ENCODE measurements at places on chromosomes 13 and 19. TPM values are rescaled to one million over a fixed set of nuclear protein-coding genes. Genes with fewer than 3 reads are reported as not detected.
A peak's percentile ranks its signal among the peaks of the same experiment; 100 is the strongest.

Gene PLEKHF1
- total RNA-seq, result 17.3 TPM

Gene TBXA2R
- 4.7 TPM for total RNA-seq

Gene IGSF23
- not detected for total RNA-seq

Gene GRK1
- 0.09 TPM for total RNA-seq

Gene ZNF555
- total RNA-seq, result 6.9 TPM

Gene ATP4A
- total RNA-seq, result not detected

Gene KIR2DL3
- total RNA-seq, result not detected

Gene CALR3
- total RNA-seq, result not detected

GRCh38 chr19:46385636-46386035 is 27.7 kb downstream of the CCDC8 start:
- DNase-seq, result peak; percentile 51

- peak; percentile 94 for DNase-seq
Measured at GRCh38 chr19:17266975-17267788, at the start of gene BABAM1. Gene BABAM1, plus strand, starts transcription at chr19:17267443. Its CDS starts 1,364 bp downstream, at chr19:17268807.

- no peak for DNase-seq
Measured at GRCh38 chr13:26910754-26911465, 150.3 kb upstream of the GPR12 start.

DNA sequence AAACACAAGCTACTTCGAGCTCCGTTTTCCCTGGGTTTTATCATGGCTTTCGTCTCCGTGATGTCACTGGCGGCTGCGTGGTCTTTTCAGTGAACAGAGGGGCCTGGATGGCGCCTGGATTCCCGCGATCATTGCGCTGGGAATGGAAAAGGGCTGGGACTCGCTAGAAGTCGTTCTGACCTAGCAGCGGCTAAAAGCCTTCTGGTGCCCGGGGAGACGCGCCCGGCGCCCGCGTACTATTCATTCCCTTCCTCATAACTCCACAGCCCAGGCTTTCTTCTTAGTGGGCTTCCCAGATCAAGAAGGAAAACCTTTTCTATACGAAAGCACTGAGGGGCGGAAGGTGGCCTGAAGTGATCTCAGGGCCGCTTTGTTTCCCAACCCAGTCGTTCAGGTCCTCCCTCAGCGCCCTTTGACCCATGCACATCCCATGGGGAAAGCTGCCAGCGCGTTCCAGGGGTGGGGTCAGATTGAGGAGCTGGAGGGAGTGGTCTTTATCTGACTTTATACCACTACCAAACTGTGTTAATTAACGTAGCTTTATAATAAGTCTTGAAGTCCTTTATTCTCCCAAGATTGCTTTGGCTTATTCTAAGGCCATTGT is 96.6 kb downstream of the ELF1 start:
- peak; percentile 65 for DNase-seq

GRCh38 chr19:3782903-3783302 is 3.3 kb downstream of the MATK start:
- peak; percentile 57 for DNase-seq

DNA sequence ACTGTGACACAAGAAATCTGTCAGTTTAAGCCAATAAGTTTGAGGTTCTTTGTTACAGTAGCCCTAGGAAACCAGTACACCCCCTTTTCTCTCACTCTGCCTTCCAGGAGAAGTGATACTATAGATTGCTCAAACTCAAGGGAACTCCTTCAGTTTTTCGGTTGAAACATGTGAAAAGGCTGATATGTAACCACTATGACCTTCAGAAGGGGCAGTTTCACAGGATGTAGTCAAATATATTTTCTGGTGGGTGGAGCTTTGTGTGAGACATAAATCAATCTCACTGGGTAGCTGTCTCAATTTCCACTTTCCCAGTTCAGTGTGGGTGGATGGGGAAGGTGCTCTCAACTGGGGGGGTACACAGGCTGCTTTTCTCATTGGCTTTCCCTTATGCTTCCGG is 41.7 kb downstream of the HTR2A start:
- DNase-seq, result no peak

- peak; percentile 76 for DNase-seq
Measured at GRCh38 chr19:19540715-19541515, 2.9 kb downstream of the CILP2 start.

GRCh38 chr13:49214917-49215376 is 5.2 kb upstream of the MLNR start:
- peak; percentile 71 for DNase-seq

GRCh38 chr13:42544246-42544926 is 29.6 kb upstream of the TNFSF11 start:
- no peak for DNase-seq

DNA sequence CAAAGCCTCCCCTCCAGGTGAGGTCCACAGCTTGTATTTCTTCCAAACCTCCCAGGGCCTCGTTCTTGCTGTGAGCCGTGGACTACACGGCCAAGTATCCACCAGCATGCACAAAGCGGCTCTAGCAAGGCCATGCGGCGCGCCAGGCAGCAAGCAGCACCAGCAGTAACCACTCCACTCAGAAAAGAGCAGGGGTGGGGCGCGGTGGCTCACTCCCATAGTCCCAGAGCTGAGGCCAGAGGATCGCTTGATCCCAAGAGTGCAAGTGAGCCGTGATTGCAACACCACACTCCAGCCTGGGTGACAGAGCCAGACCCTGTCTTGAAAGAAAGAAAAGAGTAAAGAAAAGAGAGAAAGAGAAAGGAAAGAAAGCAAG is 4.7 kb downstream of the CCDC8 start:
- DNase-seq, result peak; percentile 90

DNA sequence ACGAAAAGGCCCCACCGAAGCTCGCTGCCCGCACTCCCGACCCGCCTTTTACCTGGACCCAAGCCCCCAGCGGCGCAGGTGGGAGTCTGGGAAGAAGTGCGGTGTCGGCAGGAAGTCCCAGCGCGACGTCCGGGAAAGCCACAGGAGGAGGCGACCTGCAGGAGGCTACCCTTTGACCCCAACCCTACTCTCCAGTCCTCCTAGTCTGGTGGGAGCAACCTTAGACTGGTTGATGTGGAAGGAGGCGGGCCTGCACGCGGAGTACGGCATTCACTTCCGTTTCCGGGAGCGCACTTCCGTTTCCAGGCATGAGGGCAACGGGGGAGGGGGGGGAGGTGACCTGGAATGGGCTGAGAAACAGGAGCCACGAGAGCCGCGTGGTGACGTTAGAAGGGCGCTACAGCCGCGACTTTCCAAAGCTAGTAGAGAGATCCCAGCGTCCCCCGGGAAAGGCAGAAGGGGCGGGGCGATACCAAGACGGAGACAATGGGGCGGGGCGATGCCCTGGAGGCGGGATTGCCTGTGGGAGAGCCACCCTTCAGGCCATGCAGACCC is 28.5 kb downstream of the ZNF266 start:
- peak; percentile 74 for DNase-seq

DNA sequence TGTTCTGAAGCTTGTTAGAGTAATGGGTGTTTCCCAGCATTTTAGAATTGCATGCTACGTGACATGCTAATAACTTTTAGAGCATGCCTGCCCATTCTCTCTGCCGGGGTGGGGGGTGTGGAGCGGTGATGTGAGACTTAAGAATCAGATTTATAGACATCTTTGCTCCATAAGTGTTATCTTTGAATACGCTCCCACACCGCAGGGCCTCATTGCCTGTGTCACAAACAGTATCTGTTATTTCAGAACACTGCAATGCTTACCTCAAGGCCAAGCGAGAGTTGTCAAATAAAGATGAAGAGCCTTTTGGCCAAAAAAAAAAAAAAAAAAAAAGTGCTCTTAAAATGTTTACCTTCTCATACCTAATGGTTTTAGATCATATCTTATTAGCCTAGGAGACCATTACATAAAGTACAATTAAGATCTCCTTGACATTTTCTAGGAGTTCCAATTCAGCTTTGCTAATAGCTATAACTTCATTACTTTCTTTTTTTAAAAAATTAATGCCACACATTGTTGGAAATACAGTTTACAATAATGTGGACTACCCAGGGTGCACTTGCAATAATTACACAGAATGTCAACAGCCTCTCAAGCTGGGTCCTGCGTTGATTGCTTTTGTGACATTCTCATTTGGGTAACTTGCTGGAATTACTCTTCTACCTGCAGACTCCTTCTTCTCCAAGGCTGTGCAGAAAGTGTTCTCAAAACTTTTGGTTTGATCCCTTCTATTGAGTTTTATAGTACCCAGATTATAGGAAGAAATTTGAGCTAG is 525.3 kb downstream of the KLF12 start:
- DNase-seq, result no peak

DNA sequence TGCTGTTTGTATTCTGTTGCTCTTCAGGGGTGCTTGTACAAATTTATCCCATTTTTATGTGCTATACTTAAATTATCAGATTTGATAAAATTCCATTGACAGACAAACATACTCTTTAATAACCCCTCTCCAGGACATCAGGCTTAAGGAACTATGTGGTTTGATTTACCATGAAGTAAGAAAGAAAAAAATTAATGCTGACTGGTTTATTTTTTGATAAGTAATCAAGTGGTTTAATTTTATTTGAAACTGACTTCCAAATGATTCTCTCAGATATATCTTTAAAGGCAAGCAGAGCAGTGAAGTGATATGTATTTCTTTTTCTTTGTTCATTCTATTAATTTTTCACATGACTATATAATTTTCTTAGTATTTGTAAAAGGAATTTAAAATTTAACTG is 1168.1 kb downstream of the OLFM4 start:
- DNase-seq, result no peak

DNA sequence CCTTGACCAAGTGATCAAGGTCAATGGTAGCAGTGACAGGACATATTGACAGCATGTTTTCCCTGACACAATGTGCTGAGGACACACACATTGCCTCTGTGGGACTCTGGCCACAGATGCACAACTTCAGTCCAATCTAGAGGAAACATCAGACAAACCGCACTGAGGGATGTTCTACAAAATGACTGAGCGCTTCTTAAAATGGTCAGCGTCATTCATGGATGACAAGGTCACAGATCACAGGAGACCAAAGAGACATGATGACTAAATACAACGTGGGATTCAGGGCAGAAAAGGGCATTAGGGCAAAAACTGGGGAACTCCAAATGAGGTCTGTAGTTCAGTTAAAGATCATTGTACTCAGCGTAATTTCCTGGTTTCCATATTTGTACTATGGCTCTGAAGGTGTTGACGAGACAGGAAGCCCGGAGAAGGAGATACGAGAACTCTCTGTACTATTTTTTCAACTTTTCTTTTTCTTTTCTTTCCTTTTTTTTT is 20.6 kb downstream of the PBX4 start:
- no peak for DNase-seq

GRCh38 chr13:100125946-100126345 is 37.1 kb downstream of the PCCA start:
- no peak for DNase-seq

- DNase-seq, result no peak
Measured at GRCh38 chr19:4359627-4360000, 16.3 kb downstream of the MPND start.

- DNase-seq, result no peak
Measured at GRCh38 chr19:45153339-45154063, 7.3 kb downstream of the NKPD1 start.

DNA sequence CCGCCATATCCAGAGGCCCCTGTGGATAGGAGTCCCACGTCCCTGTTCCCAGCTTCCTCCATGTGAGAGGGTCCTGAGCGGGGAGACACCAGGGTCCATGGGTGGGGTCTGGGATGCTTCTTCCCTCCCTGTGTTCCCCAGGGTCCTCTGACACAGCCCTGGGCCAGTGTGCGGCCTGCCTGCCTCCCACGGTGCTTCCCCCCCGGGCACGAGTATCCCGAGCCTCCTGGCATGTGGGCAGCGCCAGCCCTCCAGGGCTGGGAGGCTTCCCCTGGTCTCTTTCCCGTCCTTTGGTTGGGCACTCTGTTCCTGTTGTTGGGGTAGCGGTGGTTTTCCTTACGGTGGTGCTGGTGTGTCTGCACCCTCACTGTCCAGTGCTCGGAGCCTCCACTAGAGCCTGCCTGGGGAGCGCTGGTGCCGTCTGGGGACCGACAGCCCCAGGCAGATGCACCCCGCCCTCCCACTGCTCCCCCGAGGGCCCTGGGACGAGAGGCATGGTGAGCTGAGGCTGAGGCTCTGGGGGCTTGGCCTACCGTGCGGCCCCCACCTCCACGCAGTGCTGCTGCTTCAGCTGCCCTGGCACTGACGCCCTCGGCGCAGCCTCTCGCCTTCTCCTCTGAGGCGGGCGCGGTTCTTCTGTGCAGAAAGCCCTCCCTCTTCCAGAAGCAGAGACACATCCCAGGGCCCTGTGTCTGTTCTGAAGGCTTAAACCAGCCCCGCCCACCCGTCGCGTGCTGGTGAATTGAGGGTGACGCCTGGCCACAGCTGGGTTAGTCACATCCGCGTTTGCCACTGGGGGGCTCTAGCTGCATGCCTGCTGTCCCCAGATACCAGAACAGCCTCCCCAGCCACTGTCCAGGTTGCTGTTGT is 27.9 kb downstream of the PLEKHJ1 start:
- no peak for DNase-seq

GRCh38 chr13:73341748-73342147 is 282.9 kb downstream of the KLF5 start:
- no peak for DNase-seq

DNA sequence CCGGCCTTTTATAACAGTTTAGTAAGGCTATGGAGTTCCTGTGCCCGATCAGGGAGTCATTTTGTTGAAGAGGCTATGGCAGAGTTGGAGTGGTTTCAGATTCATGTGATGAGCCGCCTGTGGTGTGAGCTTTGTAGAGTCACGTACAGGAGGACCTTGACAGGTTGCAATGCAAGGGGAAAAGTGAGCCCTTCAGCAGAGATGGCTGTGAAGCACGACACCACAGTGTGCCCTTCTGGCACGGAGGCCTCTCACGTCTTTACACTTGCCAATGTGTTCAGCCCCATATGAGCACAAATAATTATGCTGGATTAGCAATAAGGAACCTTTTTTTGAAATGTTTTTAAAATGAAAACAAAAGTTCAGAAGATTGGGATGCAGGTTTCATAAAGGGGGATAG is 499.8 kb downstream of the LIG4 start:
- no peak for DNase-seq

- DNase-seq, result peak; percentile 89
Measured at GRCh38 chr13:113083402-113084061, 22.1 kb upstream of the F7 start.

DNA sequence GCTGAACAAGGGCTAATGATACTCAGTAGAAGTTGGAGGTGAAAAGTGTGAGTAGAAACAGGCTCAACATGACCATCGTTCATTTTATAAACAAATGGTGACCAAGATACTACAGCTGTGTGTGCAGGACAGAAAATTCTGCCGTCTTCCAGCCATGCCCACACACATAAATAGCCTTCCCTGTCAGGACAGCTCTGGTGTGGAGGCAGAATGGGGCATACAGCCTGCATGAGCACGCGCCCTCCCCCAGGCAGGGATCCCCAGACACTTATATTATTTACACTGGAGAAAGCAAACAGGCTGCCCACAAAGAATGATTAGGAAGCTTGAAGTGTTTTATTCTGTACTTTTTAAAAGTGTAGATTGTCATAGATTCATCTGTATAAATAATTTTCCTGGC is 20.4 kb downstream of the GJA3 start:
- DNase-seq, result no peak

GRCh38 chr13:78437781-78438180 is 165.6 kb downstream of the POU4F1 start:
- no peak for DNase-seq
